Glutamatergic neuron (in vitro differentiated cells): ENCODE measurements at places on chromosomes 1 and 21. TPM values are rescaled to one million over a fixed set of nuclear protein-coding genes. Genes with fewer than 3 reads are reported as not detected.

TBX19 gene
- 0.78 TPM for total RNA-seq

FABP3 gene
- total RNA-seq, result 148 TPM

MASP2 gene
- not detected for total RNA-seq

ANKRD34A gene
- total RNA-seq, result 0.59 TPM

PATJ gene
- 2.0 TPM for total RNA-seq

MPL gene
- not detected for total RNA-seq

CFHR4 gene
- total RNA-seq, result not detected

GBP5 gene
- total RNA-seq, result not detected

LRRC71 gene
- not detected for total RNA-seq

ANGPTL3 gene
- total RNA-seq, result not detected

OLIG2 gene
- total RNA-seq, result 21.4 TPM

LIN28A gene
- 97.3 TPM for total RNA-seq

IVL gene
- not detected for total RNA-seq

NOS1AP gene
- total RNA-seq, result 12.7 TPM

NBPF6 gene
- not detected for total RNA-seq

LCE1B gene
- not detected for total RNA-seq

RAB7B gene
- not detected for total RNA-seq

S100A12 gene
- total RNA-seq, result not detected

COL6A1 gene
- 407 TPM for total RNA-seq

DIRAS3 gene
- not detected for total RNA-seq

FNDC5 gene
- 743 TPM for total RNA-seq

MATN1 gene
- total RNA-seq, result 0.22 TPM

HTR1D gene
- total RNA-seq, result 0.20 TPM

KISS1 gene
- total RNA-seq, result not detected

ERICH3 gene
- 1.9 TPM for total RNA-seq

ADAMTS4 gene
- 12.3 TPM for total RNA-seq

VAV3 gene
- total RNA-seq, result 25.8 TPM

LRRN2 gene
- 6.9 TPM for total RNA-seq

PLCH2 gene
- 61.4 TPM for total RNA-seq

ANKRD65 gene
- total RNA-seq, result 38.4 TPM

CELF3 gene
- total RNA-seq, result 274 TPM

KIF17 gene
- 1.6 TPM for total RNA-seq

TMEM79 gene
- 2.4 TPM for total RNA-seq

PRMT6 gene
- total RNA-seq, result 16.8 TPM

LCE1C gene
- total RNA-seq, result not detected

CD247 gene
- total RNA-seq, result not detected

FMO2 gene
- not detected for total RNA-seq

DYNLT5 gene
- total RNA-seq, result 1.4 TPM

FOXO6 gene
- 11.7 TPM for total RNA-seq

TPTE gene
- not detected for total RNA-seq

LYPD8 gene
- total RNA-seq, result not detected

HOOK1 gene
- 2.1 TPM for total RNA-seq

LIN9 gene
- 7.1 TPM for total RNA-seq

PALMD gene
- 5.1 TPM for total RNA-seq

HIVEP3 gene
- total RNA-seq, result 15.1 TPM

SRSF4 gene
- total RNA-seq, result 69.0 TPM

MAP3K6 gene
- 10.0 TPM for total RNA-seq

SORT1 gene
- 53.2 TPM for total RNA-seq

BMP8A gene
- total RNA-seq, result 0.37 TPM

NPR1 gene
- total RNA-seq, result not detected

RHOU gene
- total RNA-seq, result 79.7 TPM

S100B gene
- total RNA-seq, result not detected

LCE2D gene
- not detected for total RNA-seq
